H54 (cell line): ENCODE measurements at places on chromosomes 13 and 19.

DNA sequence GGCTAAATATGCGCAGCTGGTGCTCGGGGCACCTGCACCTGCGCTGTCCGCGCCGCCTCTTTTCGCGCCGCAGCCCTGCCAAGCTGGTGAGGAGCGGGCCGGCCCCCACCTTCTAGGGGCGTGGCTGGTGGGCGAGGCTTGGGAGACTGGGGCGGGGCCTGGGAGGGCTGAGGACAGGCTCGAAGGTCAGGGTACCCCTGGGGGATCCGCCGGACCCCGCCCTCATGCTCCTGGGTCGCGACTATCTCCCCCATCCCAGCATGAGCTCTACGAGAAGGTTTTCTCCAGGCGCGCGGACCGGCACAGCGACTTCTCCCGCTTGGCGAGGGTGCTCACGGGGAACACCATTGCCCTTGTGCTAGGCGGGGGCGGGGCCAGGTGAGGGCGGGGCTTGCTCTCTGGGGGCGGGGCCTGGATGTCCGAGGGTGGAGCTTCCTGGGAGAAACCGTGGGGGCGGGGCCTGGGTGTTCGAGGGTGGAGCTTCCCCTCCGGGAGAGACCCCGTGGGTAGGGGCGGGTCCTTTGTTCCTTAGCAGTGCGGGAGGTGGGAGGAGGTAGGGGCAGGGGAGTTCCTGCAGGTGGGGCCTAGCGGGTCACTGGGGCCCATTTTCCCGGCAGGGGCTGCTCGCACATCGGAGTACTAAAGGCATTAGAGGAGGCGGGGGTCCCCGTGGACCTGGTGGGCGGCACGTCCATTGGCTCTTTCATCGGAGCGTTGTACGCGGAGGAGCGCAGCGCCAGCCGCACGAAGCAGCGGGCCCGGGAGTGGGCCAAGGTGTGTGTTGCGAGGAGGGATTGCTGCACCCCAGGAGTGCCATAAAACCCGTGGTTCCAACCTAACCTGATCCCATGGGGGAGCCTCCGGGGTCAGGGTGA is 19.7 kb downstream of the PNPLA6 start:
- no peak for DNase-seq

GRCh38 chr19:53507523-53508442 is 30.2 kb upstream of the ZNF331 start:
- DNase-seq = no peak

- no peak for DNase-seq
Measured at GRCh38 chr13:102097708-102098107, 304.1 kb downstream of the FGF14 start.

DNA sequence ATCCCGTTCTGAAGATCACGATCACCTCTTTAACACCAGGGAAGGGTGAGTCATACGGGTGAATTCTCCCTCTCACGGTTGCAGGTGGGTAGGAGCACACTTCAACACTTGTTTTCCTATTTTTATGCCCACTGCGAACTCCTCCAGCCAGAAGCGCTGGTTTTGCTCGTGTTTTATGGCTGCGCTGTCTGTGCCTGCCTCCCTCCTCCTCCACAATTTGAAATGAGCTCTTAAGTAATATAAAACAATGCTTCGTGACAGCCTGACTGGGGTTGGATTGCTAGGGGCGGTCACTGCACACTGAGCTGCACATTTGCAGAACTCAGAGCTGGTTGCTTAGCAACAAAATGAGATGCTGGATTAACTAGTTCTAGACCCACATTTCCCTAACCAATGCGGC is 12.9 kb downstream of the CCDC70 start:
- DNase-seq = no peak

DNA sequence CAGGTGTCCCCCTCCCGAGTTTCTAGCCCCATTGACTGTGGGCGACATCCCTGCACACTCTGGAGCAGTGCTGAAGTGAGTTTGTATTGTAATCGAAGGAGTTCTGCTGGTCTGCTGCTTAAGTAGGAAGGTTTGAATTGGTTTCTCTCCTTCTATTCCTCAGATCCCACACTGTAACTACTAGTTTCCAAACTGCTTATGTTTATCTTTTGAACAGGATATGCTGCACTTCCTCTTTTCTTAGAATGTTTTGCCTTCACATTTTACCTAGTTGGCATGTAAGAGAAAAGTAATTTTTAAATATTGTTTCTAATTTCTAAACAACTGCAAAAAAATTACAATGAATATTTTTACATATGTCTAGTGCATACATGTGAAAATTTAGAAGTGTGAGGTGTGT is 511.8 kb downstream of the KLF12 start:
- no peak for DNase-seq

DNA sequence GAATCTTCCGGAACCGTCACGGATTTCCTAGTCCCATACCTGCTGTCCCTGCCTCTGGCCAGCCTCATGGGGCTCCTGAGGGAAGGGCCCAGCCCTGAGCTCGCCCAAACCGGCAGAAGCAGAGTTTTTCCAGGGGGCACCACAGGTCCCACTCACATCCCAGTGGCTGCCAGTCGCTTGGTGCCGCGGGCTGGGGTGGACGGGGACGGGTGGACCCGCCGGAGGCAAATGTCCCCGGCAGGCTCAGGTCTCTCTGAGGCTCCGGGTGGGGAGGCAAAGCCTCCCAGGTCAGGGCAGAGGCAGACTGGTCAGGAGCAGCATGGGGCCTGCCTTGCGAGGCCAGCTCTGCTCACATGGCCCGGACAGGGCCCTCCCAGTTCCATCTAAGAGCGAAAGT is 24.8 kb downstream of the ADPRHL1 start:
- DNase-seq = no peak

- DNase-seq = peak; percentile 91
Measured at GRCh38 chr19:55209693-55210472, 582 bp upstream of the PTPRH start.

- DNase-seq = no peak
Measured at GRCh38 chr13:69461397-69461796, 646.2 kb upstream of the ATXN8OS start.

DNA sequence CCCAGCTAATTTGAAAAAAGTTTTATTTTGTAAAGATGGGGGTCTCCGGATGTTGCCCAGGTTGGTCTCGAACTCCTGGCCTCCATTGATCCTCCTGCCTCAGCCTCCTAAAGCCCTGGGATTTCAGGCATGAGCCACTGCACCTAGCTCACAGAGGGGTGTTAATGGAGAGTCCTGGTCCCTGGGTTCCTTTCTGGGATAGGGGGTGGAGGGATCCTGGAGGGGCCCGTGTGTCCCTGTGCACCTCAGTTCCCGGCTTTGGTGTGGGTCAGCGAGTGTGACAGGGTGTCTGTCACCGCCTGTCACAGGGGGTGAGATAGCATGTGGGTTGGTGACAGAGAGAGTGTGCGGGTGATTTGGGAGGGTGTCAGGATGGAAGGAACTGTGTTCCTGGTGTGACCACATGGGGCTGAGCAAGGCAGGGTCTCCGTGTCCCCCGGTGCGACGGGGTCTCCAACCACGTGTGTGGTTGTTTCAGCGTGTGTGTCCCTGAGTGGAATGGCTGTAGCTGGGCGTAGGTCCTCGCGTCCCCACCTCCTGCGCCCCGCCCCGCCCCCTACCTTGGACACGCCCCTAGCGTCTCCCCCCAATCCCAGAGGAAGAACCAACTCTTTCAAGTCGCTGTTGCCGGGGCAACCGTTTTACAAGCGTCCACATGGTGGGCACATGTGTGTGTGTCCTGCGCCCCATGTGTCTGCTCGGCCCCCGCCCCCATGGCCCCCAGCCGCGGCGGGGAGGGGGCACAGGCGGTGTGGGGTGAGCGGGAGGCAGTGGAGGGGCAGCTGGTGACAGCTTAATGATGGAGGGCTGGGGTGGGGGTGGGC is 2.9 kb upstream of the NRTN start:
- no peak for DNase-seq

DNA sequence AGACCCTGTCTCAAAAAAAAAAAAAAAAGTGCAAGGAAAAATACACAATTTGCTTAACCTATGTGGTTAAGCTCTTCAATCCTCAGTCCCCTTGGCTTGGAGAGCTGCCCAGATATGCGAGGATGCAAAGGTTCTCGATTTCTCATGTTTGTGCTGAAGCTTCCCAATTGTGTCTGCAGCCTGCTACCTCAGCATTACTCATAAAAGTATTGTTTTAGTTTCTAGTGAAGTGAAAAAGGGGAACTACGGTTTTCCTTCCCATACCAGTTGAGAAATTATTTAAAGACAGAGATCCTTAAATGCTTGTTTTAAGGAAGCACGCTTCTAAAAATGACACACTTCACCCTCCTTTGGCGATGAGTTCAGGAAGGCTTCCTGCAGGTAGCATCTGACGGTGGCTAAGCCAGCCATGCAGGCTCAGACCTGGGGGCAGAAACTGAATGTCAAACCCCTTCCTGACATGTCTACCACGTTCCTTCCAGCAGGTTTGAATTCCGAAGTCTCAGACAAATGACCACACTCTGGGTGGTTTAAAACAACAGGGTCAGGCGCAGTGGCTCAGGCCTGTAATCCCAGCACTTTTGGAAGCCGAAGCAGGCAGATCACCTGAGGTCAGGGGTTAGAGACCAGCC is 47.9 kb downstream of the RUBCNL start:
- DNase-seq = no peak

GRCh38 chr13:50914848-50915247 is 5.3 kb downstream of the RNASEH2B start:
- DNase-seq = no peak

GRCh38 chr13:31328549-31329235 is 128.9 kb downstream of the B3GLCT start:
- no peak for DNase-seq

DNA sequence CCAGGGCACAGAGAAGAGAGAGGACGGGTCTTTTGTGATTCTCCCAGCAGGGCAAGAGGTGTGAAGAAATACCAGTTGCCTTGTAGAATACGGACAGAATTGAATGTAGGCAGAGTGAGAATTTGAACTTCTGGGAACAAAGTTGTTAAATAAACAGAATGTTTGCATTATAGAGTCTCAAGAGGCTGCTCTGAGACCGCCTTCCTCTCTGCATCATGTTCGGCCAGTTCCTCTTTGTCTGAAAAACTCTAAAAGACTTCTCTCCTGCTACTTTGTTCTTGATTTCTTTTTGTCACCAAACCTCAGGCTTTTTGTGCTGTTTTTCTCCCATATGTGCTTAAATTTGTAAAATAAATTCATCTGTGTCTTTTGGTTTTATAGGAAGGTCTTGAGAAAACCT is 256.4 kb downstream of the DLEU7 start:
- DNase-seq = no peak

DNA sequence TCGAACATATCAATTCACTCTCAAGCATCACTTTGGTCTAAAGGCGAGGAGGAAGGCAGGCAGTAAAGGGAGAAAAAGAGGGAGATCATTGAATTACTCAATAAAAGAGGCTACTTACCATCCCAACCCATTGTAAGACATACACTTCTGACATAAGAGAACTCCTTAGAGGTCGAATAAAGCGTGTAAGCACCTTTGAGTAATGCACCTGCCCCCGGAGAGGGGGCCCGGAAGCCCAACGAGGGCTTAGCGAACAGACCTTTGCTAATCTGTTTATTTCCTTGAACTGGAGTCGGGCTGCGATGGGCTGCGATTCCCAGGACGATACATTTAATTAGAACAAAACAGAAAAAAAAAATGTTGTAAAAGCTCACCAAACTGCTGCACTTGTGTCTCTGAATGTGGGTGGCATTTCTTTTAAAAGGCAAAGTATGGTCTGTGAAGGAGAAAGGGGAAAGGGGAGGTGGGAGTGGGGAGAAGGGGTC is 3.0 kb downstream of the ZC3H4 start:
- no peak for DNase-seq

- no peak for DNase-seq
Measured at GRCh38 chr19:17762505-17763229, 11.4 kb downstream of the FCHO1 start.

DNA sequence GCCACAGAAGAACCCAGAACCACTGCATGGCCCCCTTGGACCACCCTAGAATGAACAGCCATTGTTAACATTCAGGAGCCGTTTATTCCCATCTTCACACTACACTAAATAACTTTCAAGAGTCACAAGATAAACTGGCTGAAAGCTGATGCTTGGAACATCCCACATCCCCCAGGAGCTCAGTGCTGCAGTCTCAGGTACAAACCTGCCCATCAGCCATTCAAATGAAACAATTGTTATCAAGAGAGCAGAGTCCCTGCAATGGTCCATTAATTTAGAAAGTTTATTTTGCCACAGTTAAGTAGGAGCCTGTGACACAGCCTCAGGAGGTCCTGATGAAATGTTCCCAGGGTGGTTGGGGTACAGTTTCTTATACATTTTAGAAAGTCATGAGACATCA is 123.8 kb upstream of the ZNF91 start:
- no peak for DNase-seq

GRCh38 chr19:17303940-17304267 is 679 bp upstream of the ABHD8 start:
- DNase-seq = no peak

- no peak for DNase-seq
Measured at GRCh38 chr13:47843005-47843404, 158.1 kb downstream of the SUCLA2 start.

GRCh38 chr19:5987077-5987818 is 9.3 kb upstream of the RANBP3 start:
- peak; percentile 70 for DNase-seq

GRCh38 chr13:77919246-77919920 is 752 bp upstream of the EDNRB start:
- DNase-seq = no peak

- no peak for DNase-seq
Measured at GRCh38 chr13:106488076-106488475, 47.4 kb downstream of the EFNB2 start.

DNA sequence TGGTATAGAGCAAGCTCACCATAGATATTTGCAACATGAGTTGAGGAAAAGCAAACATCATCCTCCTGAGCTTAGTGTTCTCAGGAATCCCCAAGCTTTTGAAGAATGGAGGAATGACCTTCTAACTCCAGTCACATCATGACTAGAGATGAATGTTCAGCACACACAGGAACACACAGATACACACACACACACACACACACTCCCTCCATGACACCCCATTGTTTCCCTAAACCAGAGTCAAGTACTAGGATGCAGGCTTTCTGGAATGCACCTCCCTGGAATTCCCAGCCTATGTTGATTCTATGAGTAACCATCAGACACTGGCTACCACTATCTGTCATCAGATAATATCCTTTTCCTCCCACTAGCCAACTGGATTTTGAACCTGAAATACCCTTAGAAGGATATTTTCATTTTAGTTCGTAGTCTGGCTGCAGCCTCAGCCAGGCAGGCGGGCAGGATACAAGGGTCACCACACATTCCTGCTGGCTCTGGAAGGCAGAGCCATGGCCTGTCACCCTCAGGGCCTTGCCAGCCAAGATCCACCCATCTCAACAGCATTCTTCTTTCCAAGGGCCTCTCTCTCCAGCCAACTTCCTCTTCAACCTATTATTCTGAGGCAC is 162.4 kb downstream of the FOXO1 start:
- peak; percentile 26 for DNase-seq

- no peak for DNase-seq
Measured at GRCh38 chr13:59780058-59780457, 383.7 kb downstream of the DIAPH3 start.

DNA sequence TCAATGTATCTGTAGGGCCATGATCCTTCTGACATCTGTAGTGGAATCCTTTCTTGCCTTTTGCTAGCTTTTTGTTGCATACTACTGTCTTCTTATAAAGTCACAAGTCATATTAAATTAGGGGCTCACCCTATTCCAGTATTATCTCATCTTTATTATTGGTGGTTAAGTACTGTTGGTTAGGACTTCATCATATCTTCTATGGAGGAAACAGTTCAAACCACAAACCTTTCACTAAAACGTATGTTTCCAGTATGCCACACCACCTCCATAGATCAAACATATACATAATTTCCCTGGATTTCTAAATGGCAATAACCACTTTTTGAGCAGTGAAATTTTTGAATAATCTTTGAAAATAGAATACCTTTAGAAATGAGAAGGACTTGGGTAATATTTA is 62.8 kb upstream of the PCDH9 start:
- no peak for DNase-seq

GRCh38 chr13:106367361-106367971 is 168.0 kb downstream of the EFNB2 start:
- no peak for DNase-seq
